ENCODE measurements at places on chromosomes 7 and 10. TPM values are rescaled to one million over a fixed set of nuclear protein-coding genes. Genes with fewer than 3 reads are reported as not detected.

Gene TRIL
- 0.26 TPM for polyA plus RNA-seq

Gene FAM200A
- 5.4 TPM for polyA plus RNA-seq

- H3K4me3 ChIP-seq = peak within 1 kb of the TSS; percentile 28
- peaks cover 5% of the 10 kb centered on the region for H3K4me1 ChIP-seq
- no peak within 1 kb of the TSS for H3K27ac ChIP-seq
- DNase-seq = no peak
- H3K36me3 ChIP-seq = no peaks in the 10 kb centered on the region
These were observed at the start of gene CTTNBP2 for GRCh38 chr7:117873310-117874190. Gene CTTNBP2, minus strand, starts transcription at chr7:117873441. Its CDS starts 26 bp downstream, at chr7:117873415.

GRCh38 chr7:151058781-151059366 is 515 bp upstream of the SLC4A2 start:
- H3K36me3 ChIP-seq = 0 out of 3 replicates have a peak, but pooled peaks cover under 1% of the 10 kb centered on the region
- H3K27me3 ChIP-seq = no peaks in the 10 kb centered on the region
- peak overlapping the region; percentile 86 for H3K27ac ChIP-seq
- peaks cover 49% of the 10 kb centered on the region for H3K4me1 ChIP-seq
- no peak for DNase-seq

DNA sequence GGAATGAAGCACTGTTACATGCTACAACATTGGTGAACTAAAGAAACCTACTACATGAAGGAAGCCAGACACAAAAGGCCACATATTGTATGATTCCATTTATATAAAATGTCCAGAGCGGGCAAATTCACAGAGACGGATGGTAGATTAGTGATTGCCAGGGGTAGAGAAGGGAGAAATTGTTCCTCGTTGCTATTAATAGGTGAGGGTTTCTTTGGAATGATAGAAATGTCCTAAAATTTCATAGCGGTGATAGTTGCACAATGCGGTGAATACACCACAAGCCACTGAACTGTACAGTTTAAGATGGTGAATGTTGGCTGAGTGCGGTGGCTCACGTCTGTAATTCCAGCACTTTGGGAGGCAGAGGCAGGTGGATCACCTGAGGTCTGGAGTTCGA is 29.0 kb downstream of the DENND2A start:
- no peak overlapping the region for H3K27ac ChIP-seq
- no peak for DNase-seq
- H3K4me3 ChIP-seq = no peak overlapping the region
- H3K4me1 ChIP-seq = no peaks in the 10 kb centered on the region

DNA sequence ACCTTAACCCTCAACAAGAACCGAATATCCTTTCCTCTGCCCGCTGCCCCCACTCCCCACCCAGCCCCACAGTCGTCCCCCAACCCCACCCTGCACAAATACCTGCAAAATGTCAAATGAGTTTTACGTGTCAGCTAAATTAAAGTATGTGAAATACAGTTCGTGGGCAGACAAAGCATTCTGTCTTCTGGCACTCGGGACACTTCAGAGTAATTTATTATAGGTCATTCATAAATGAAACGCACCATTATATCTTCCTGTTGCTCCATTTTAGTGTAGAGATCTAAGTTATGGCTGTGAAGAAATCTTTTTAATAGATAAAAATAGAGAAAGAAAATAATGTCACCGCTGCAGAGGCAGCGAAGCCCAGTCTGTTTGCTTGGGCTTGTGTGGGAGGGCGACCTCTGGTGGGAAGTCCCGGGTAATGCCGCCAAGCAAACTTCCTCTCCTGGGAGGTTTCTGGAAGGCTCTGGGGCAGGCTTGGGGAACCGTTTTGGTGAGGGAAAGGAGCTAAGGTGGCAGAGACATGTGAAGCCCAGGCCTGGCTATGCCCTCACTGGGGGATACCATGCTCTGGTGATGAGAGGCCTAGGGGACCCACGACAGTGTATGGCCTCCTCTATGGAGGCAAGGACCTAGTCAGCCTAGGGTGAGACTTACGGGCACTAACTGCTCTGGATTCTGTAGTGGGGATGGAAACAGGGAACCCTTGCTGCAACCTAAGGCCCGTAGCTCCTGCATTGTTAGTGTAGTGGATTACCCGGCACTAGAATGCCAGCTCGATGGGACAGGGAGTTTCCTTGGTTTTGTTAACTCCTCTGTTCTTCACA is 604.9 kb downstream of the LRMDA start:
- no peak for DNase-seq
- H3K4me1 ChIP-seq = peaks cover 57% of the 10 kb centered on the region
- no peak overlapping the region for H3K4me3 ChIP-seq
- no peaks in the 10 kb centered on the region for H3K36me3 ChIP-seq
- peak overlapping the region; percentile 97 for H3K27ac ChIP-seq

Gene LRRN3
- polyA plus RNA-seq = not detected

Gene ACTR3C
- polyA plus RNA-seq = 3.2 TPM

GRCh38 chr10:93081834-93082233 is 8.1 kb downstream of the CYP26A1 start:
- DNase-seq = peak; percentile 46
- H3K4me3 ChIP-seq = no peak overlapping the region
- H3K36me3 ChIP-seq = no peaks in the 10 kb centered on the region
- no peak overlapping the region for H3K27ac ChIP-seq
- H3K4me1 ChIP-seq = peaks cover 41% of the 10 kb centered on the region

GRCh38 chr7:33982425-33982786 is 77.1 kb downstream of the BMPER start:
- no peak overlapping the region for H3K4me3 ChIP-seq
- H3K36me3 ChIP-seq = no peaks in the 10 kb centered on the region
- no peaks in the 10 kb centered on the region for H3K27me3 ChIP-seq
- no peaks in the 10 kb centered on the region for H3K4me1 ChIP-seq
- no peak for DNase-seq

DNA sequence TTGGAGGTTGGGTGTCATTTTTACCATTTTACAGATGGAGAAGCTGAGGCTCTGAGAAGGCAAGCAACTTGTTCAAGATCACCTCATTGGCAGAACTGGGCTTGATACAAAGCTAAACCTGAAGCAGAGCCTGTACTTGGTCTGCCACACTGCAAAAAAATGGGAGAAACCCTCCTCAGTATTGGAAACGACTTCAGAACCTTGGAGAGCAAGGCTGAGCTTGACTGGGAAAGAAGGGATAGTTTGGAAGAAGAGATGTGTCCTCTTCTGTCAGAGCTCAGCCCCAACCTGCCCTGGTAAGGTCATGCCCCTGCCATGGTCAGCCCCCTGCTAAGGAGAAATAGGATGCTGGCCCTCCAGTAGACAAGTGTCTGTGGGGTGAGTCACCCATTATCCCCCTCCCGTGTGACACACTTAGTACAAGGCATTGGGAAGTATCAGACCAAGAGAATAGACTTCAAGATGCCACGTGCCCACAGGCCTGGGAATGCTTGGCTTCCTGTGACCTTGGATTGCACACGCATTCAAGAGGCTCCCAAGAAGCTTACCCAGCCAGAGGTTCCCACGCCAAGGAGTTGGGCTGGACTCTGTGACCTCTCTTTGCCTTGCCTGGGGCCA is 56.2 kb upstream of the SMNDC1 start:
- peaks cover 3% of the 10 kb centered on the region for H3K27me3 ChIP-seq
- H3K4me1 ChIP-seq = peaks cover 22% of the 10 kb centered on the region
- H3K36me3 ChIP-seq = no peaks in the 10 kb centered on the region
- no peak overlapping the region for H3K4me3 ChIP-seq
- no peak overlapping the region for H3K27ac ChIP-seq

Gene PDK4
- polyA plus RNA-seq = 0.04 TPM

Gene AS3MT
- 8.7 TPM for polyA plus RNA-seq

DNA sequence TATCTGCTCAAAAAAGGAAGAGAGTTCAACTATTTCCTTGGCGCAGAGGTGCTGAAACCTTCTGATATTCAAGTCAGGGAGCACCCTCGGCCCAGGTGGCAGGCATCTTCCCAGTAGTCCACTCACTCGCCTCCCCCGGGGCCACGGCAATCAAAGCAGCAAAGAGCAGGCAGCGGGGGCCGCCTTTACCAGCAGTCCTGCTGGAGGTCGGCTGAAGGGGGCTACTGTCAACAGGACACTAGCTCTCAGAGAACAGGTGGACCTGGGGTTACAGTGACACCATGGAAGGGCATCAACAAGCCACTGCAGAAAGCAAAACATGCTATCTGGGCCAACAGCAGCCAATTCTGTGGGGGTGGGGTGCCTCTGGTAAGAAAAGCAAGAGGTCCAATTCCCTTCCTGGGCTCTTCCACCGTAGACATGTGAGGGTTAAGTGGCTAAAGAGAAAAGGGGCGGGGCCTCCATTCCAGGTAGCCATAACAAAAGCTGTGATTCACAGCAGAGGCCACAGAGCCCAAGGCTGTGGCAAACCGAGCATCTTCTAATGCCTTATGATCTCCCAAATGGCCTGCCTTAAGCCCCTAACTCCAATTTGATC is 9.4 kb downstream of the FZD9 start:
- no peaks in the 10 kb centered on the region for H3K4me1 ChIP-seq
- H3K27me3 ChIP-seq = no peaks in the 10 kb centered on the region
- H3K4me3 ChIP-seq = no peak overlapping the region

DNA sequence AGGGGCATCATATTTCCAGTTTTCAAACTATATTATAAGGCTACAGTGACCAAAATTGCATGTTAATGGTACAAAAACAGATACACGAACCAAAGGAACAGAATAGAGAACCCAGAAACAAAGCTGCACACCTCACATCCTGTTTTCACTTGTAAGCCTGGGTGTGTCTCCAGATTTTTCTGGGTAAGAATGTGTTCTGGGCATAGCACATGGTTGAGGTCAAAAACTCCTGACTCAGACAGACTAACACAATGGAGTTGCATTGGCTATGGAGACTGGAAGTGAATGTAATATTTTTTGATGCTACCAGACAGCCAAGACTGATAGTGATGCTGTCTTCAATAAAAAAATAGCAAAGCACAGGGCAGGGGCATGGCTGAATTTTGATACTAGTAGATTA is 1175.2 kb downstream of the NXPH1 start:
- no peaks in the 10 kb centered on the region for H3K4me1 ChIP-seq
- no peaks in the 10 kb centered on the region for H3K27me3 ChIP-seq
- no peak overlapping the region for H3K4me3 ChIP-seq

Gene VAX1
- polyA plus RNA-seq = not detected

DNA sequence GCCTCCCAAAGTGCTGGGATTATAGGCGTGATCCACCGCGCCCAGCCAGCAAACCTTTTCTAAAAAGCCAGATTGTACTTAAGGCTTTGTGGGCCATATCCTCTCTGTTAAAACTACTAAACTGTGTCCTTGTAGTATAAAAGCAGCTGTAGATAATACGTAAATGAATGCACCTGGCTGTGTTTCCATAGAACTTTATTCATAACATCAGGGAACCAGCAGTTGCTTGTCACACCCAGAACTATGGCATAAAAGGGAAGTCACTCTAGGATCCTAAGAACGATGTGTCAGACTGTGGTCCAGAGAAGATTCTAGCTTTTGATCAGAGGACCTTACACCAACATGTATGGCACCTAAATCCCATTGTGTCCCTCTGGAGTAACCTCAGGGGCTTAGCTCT is 63.0 kb downstream of the DENND2A start:
- H3K4me3 ChIP-seq = no peak overlapping the region
- no peaks in the 10 kb centered on the region for H3K4me1 ChIP-seq
- H3K36me3 ChIP-seq = no peaks in the 10 kb centered on the region
- no peak for DNase-seq
- H3K27ac ChIP-seq = no peak overlapping the region

GRCh38 chr10:11297136-11297535 is 279.5 kb downstream of the CELF2 start:
- no peak overlapping the region for H3K4me3 ChIP-seq
- no peaks in the 10 kb centered on the region for H3K36me3 ChIP-seq

- no peaks in the 10 kb centered on the region for H3K36me3 ChIP-seq
- peaks cover 50% of the 10 kb centered on the region for H3K27me3 ChIP-seq
- H3K4me3 ChIP-seq = no peak overlapping the region
- H3K4me1 ChIP-seq = 0 out of 2 replicates have a peak, but pooled peaks cover 5% of the 10 kb centered on the region
- H3K27ac ChIP-seq = no peak overlapping the region
- no peak for DNase-seq
These were observed 66.3 kb downstream of the INSIG1 start for GRCh38 chr7:155363852-155364600.

DNA sequence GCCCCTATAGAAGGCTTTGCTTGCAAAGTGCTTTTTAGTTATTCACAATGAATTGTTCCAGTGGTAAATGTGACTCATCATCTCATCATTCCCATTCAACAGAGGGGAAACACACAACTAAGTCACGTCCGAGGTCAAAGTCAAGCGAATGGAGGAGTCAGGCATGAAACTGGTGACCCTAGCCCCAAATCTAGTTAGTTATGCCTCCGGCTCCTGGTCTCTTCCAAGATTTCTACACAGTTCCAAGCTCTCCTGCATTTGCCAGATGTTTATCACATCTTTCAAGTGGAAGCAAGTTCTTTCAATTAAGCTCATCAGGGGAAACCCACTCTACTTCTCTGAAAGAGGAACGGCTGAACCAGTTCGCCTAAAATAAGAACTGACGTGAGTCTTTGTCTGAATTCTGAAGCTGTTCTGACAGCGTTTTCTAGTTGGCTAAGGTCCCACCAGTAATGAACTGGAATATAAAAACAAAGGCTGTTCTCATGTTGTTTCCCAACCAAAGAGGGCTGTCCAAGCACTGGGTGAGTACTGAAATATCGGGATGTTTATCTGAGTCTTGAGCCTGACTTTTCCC is 140.9 kb upstream of the NRBF2 start:
- no peaks in the 10 kb centered on the region for H3K27me3 ChIP-seq
- no peak overlapping the region for H3K27ac ChIP-seq
- DNase-seq = no peak
- no peaks in the 10 kb centered on the region for H3K36me3 ChIP-seq

DNA sequence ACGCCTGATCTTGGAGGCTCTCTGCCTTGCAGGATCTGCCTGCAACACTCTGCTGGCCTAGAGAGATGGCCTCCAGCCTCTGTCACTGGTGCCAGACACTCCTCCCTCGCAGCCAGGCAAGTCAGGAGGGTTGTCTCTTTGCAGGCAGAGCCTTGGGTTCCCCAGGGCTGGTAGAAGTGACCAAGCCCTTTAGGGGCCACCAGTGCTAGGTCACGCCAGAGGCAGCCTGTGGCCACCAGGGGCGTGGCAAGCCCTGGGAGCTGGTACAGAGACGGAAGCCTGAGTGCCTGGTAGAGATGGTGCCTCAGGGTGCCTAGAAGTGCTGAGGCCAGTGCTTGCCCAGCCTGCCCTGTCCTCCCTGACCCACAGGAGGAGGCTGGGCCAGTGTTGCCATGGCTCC is 9.1 kb downstream of the ADCYAP1R1 start:
- DNase-seq = peak; percentile 3
- no peaks in the 10 kb centered on the region for H3K27me3 ChIP-seq
- no peaks in the 10 kb centered on the region for H3K4me1 ChIP-seq

Gene LRIT1
- polyA plus RNA-seq = not detected

- no peaks in the 10 kb centered on the region for H3K36me3 ChIP-seq
- H3K4me3 ChIP-seq = no peak overlapping the region
- no peak overlapping the region for H3K27ac ChIP-seq
- no peak for DNase-seq
- peaks cover 1% of the 10 kb centered on the region for H3K27me3 ChIP-seq
These were observed 11.3 kb downstream of the PLAU start for GRCh38 chr10:73922007-73922863.
